ENCODE measurements at places on chromosomes 13 and 19.

DNA sequence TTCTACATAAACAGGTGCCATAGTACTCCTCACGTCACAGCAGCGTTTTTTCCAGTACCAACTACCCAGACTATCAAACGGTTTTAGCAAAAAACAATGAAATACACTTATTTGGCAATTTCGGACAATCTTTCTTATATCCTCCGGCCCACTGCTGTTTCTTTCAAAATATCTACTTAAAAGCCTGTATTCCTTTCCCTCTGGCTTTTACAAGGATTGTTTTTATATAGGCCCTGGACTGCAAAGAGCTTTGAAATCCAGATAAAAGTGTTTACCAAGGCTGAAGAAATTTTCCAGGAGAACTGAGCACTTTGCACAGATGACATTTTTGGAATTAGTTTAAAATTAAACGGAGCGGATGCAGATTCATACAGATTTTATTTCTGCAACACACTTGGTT is 255.9 kb upstream of the STARD13 start:
- no peak for DNase-seq

DNA sequence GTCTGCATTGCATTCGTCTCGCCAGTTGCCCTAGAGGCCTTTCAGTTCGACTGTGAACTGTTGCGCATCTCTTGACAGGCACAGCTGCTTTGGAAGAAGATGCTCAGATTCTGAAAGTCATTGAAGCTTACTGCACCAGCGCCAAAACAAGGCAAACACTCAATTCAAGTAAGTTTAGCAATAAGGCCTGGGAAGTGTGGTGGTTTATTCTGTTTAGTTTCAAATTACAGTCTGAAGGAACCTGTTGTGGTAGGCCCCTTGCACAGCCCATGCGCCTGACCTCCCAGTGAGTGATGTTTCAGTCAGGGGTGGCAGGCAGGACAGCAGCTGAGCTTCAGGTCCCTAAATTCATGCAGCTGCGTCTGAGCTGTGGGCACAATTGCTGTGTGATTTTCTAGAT is 32.2 kb upstream of the TEX29 start:
- no peak for DNase-seq

DNA sequence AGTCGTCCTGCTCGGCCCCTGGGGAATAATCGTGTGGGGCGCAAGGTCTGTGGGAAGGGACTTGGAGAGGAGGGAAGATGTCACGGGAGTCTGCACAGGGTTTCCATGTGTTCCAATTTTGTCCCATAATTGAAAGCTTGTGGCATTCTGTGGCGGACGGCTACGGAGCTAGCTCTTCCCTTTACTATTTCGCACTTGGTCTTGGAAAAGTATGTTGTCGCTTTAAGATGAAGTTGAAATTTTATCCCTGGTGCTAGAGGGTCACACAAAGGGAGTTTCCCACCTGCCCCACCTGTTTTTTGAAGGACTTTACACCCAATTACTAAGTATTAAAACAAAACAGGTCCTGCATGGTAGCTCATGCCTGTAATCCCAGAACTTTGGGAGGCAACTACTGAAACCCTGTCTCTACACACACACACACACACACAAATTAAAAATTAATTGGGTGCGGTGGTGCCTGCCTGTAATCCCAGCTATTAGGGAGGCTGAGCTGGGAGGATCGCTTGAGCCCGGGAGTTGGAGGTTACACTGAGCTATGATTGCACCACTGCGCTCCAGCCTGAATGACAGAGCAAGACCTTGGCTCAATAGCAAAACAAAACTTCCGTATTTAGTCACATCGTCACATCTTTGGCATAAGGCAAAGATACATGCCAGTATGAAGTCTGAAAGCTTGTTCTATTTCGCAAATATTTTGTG is 967 bp upstream of the TPT1 start:
- DNase-seq: no peak

DNA sequence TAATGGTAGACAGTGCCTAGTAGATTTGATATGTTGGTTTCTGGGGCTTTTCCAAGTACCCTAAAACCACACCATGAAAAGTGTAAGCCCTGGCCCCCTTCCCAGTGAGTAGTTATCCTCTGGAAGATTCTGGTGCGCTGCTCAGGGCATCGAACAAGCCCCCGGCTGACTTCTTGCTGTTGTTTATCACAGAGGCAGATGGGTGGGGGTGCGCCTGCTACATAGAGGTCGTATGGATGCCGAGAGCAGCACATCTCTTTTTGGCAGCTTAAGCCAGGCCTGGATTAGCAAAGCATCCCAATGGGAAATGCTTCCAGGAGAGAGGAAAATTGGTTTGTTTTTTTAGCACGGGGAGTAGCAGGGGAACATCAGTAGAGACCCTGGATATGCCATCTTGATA is 26.3 kb upstream of the SPATA13 start:
- DNase-seq: no peak

- peak; percentile 29 for DNase-seq
These were observed 5.8 kb upstream of the TLE2 start for GRCh38 chr19:3034656-3035541.

GRCh38 chr13:100875392-100876043 is 200.9 kb upstream of the TMTC4 start:
- no peak for DNase-seq

- DNase-seq: peak; percentile 67
These were observed 13.2 kb downstream of the NCAN start for GRCh38 chr19:19224852-19225494.

GRCh38 chr13:73358606-73359095 is 299.8 kb downstream of the KLF5 start:
- no peak for DNase-seq

- no peak for DNase-seq
These were observed at the start of gene CALM3 for GRCh38 chr19:46601318-46602224. Gene CALM3 (plus strand): TSS chr19:46601330. CDS start chr19:46601435, 105 bp downstream.
